ENCODE measurements at places on chromosomes 6 and 20.

GRCh38 chr6:54865091-54865631 lies 18.6 kb downstream of the FAM83B start:
- DNase-seq: no peak

DNA sequence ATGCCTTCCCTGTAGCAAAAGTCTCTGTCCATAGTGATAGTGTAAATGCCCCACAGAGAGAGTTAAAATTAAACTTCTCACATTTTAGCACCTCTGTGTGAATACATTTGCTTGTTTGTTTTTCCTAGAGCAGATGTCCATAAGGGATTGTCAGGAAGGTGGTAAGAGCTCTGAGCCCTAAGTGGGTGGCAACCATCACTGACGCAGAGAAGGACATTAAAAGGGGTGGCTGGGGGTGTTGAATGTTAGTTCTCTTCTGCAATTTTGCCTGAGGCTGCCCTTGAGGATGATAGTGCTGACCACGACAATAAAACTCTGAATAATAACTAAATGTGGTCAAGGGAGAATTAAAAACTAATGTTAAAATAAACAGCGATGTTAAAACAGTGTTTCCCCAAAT lies 174.3 kb upstream of the ID4 start:
- no peak for DNase-seq

DNA sequence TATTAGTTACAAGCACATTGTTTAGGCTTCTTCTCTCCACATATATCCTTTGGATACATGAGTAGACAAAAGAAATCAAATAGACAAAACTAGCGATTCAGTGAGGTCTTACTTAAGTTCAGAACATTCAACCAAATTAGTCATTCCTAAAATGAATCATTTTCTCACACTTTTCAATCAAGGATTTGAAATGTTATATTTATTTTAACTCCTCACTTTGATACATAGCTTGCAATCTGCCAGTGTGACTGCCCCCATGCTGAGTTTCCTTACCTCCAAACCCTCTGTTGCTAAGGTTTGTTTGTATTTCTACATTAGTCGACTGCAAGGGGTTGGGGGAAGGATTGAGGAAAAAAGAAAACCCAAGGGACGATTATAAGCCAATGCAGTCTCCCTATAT lies 3.5 kb upstream of the MOXD1 start:
- peak; percentile 12 for DNase-seq

DNA sequence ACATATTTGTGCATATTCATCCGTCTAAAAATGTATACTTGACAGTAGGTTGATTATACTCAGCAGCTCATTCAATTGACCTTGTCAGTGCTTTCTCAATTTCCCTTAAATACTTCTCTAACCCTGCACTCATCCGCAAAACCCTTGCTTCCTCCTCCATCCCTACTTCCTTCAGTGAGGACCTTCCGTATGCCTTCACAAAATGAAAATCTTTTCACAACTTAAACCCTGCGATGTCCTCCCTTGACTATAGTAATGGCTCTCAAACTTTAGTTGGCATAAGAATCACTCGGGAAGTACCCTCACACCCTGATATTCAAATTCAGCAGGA lies 5.2 kb downstream of the MBOAT1 start:
- no peak for DNase-seq

GRCh38 chr20:13995086-13995665 lies at the start of gene MACROD2:
TSS of gene MACROD2 (plus strand) at chr20:13995516.
- peak; percentile 35 for DNase-seq

DNA sequence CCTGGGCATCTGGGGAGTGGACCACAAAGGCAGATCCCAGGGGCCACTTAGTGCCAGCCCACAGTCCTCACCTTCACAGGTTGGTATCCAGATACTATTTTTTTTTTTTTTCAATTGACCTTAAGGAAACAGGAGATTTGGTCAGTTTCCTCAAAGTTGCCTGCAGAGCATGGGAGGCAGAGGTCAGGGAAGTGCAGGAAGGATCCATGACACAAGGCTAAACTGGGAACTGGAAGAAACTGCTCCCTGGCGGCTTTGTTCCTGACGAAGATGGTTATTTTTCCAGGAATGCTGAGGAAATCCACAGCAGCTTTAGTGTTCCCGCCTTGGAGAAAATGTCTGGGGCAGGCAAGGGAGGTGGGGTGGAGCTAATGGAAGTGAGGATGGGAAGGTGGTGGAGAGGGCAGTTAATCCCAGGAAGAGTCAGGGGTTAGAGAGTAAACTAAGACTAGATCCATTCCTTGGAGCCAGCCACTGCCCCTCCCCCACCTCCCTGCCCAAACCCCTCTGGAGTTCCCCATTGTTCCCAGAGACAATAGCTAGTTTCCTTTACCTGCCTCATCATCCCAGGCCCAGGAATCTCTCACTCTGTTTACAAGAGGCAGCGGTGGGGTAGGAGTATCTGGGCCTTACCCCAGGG lies 14.3 kb upstream of the MYMX start:
- DNase-seq: no peak

GRCh38 chr20:62617711-62618483 lies 24.4 kb upstream of the SLCO4A1 start:
- DNase-seq: peak; percentile 75

- no peak for DNase-seq
Observed at GRCh38 chr20:31687777-31688176, 34.9 kb downstream of the BCL2L1 start.

GRCh38 chr6:114364301-114364700 lies 21.5 kb upstream of the HS3ST5 start:
- DNase-seq: no peak

GRCh38 chr20:24952376-24953208 lies 3.5 kb downstream of the CST7 start:
- DNase-seq: no peak

DNA sequence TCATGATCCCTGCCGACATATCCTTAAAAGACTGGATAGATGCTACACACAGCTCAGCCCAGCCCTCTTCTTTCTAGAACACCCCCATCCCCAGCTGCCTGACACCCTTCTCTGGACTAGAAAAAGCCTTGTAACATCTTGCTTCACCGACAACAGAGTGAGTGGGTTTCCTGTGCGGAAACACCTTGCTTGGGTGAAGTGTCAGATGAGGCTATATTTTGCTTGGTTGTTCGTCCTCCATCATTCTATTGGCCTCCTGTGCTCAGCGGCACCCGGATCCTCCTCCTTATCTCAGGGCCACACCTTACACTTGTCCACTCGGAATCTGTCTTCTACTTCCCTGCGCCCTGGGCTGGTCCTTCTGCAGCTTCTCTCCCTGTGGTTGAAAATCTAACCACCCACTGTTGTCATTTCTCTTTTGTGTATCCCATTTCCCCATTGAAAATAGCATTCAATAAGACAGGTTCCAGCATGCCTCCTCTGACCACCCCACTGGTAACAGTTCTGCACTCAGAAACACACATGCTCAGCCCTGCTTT lies 101.3 kb upstream of the MLN start:
- DNase-seq: peak; percentile 56

DNA sequence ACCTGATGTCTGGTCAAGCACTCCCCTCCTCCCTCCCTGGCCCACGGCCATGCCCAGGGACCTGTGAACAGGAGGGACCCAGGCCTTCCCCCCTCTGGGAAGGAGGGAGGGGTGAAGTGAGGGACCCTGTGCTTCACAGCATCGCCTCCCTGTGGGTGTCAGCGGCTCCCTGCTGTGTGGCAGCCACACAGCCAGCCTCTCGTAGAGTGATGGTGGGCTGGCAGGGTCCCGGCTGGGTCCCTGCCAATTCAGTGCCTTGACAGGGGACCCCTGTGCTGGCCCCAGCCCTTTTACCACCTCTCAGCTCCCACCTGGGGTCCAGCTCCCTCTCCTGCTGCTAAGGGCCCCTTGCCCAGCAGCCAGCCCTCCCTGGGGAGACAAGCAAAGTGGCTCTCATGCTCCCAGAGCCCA lies 31.3 kb upstream of the GRM4 start:
- DNase-seq: no peak

GRCh38 chr6:40551966-40552505 lies 35.1 kb downstream of the LRFN2 start:
- DNase-seq: no peak

GRCh38 chr20:53510262-53510661 lies 83.4 kb downstream of the ZNF217 start:
- no peak for DNase-seq

DNA sequence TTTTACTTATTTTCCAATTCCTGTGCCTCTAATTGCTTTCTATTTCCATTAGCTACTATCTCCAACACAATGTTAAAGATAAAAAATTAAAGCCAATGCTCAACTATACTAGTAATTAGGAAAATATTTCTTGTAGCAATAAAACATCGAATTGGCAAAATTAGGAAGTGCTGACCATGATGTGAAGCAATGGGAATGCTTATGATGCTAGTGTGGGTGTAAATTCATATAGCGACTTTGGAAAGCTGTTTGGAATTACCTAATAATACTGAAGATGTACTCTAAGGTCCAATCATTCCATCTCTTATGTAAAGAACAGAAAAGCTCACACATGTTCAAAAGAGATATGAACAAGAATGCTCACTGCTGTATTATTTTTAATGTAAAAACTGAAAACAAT lies 78.2 kb downstream of the UBE3D start:
- DNase-seq: no peak

- DNase-seq: peak; percentile 11
Observed at GRCh38 chr6:97049253-97050011, 124.9 kb downstream of the KLHL32 start.

DNA sequence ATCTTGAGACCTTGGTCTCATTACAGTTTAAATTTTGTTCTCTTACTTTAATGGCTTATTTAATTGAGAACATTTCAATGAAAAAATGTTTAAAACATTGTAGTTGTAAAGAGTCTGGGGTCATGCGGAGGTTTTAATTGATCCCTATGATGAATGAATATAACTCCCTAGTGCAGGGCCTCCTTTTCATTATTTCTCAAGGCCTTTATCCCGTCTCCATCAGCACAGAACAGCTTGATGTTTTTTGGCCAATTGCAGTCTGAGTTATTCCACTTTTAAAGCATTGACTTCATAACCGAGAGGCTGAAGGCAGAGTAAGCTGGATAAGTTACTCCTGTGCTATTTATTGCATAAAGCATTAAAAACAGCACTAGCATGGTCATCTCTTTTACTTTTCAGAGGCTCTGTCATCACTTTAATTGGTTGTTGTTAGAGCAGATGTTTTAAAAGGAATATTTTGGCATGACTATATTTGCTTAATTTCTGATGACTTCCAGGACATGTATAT lies 83.4 kb downstream of the DTD1 start:
- DNase-seq: no peak

GRCh38 chr6:30940361-30940986 lies at the start of gene MUCL3:
TSS of gene MUCL3 (plus strand) at chr6:30940973. CDS start at chr6:30941000, 27 bp downstream.
- no peak for DNase-seq

DNA sequence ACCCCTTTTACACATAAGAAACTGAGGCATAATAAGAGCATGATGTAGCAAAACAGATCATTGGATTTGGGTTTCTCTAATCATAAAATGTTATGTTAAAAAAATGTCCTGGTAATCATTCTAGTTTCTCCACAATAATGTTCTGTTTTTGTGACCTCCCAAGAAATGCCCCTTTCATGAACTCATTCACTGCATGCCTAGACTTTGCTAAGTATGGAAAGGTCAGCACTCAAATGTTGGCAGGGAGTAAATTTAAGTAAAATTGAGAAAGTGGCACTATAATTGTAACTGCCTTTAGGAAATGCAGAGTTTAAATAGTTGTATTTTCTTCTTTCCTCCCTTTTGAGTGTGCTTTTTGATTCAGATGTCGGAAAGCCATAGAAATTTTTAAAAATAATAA lies 48.5 kb upstream of the ID4 start:
- DNase-seq: no peak

- no peak for DNase-seq
Observed at GRCh38 chr6:122075084-122075838, 324.2 kb upstream of the HSF2 start.

DNA sequence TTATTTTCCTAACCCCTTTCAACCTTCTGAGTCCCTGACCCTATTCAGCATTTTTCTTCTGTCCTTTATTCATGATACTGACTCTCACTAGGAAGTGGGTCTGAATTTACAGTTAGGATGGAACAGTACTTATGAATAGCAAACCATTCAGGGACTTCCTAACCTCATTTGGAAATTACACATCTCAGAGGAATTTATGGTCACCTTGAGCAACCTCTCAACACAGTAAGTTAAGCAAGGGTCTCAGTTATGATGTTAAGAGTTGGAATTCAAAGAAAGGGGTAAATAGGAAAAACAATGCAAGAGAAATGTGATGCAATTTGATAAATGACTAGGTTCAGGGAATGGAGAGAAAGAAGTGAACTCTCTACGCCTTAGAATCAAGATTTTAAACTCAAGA lies 97.3 kb downstream of the GPR6 start:
- DNase-seq: no peak

DNA sequence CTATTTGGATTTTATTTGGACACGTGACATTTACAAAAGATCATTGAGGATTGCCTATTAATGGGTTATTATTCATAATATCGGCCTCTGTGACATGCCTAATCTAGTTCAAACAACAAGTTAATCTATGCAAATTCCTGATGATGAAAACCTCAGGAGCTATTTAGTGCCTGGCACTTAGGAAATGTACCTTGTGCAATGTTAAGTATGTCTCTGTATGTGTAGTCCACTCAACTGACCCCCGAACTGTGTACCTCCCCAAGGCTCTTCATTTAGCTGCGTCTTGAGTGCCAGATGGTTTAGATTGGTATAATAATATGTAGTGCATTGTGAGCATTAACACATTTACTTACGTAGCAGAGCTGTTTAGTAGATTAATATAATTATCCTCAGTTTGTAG lies 6.9 kb downstream of the LAMA2 start:
- no peak for DNase-seq

DNA sequence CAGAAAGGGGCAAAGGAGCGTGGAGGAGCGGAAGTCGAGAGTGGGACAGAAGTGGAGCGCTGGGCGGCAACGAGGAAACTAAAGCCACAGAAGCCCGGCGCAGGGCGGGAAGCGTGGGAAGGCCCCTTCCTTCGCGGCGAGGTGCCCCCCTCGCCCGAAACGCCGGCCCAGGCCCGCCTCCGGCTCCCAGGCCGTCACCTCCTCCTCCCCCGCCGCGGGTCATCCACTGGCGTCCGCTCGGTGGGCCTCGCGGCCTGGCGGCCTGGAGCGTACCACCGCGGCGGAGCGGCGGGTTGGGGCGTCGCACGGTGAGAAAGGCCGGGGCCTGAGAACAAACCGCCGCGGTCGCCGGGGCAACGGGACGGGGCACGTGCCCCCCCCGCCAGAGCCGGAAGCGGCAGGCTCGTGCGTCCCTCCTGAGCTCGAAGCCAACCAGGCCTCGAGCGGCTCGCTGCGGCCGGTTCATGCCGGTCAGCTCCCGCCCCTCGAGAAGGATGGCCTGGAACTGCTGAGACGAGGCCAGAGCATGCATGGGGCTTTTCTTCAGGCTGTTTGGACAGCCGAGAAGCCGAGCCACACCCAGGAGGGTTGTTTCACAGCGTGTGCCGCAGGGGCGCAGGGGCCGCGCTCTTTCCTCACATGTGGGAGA lies at the start of gene TCP11:
TSS of gene TCP11 (minus strand) at position 333 of the 649 bp plus-strand sequence. CDS start 469 bp downstream, outside the sequence.
- peak; percentile 15 for DNase-seq

GRCh38 chr6:119800526-119800925 lies 451.0 kb upstream of the MAN1A1 start:
- no peak for DNase-seq

DNA sequence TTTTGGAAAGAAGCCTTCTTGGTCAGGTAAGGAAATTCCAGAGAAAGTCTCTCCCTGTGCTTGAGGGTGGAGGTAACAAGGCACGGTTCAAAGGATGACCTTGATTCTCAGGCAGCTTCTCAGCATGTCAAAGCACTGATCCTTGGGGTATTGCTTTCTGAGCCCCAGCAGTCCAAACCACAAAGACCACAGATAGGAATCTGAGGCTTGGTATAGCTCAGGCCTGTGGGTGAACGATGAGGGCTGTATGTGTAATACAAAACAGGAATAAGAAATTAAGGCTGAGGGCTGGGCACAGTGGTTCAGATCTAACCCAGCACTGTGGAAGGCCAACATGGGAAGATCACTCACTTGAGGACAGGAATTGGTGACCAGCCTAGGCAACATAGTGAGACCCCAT lies 70.2 kb upstream of the SLC22A1 start:
- DNase-seq: peak; percentile 41

All from activated CD4-positive, alpha-beta T cell treated with anti-CD3 and anti-CD28 coated beads, Interleukin-2, Interleukin-4, amounts not matched to agents 100 ng/mL and 50 ng/mL, durations not matched to agents 16 hours and 8 hours (primary cell).